Activated T-cell treated with anti-CD3 and anti-CD28 coated beads, Interleukin-2, amount 50 U/mL, for 72 hours (primary cell): ENCODE measurements at places on chromosomes 4 and X. TPM values are rescaled to one million over a fixed set of nuclear protein-coding genes. Genes with fewer than 3 reads are reported as not detected.

The NKX6-1 gene
- total RNA-seq, result not detected

The PDLIM5 gene
- 17.6 TPM for total RNA-seq

The CFAP47 gene
- total RNA-seq, result not detected

The LINC00632 gene
- 1.4 TPM for total RNA-seq

The SSX4 gene
- total RNA-seq, result not detected

The CXCL11 gene
- total RNA-seq, result not detected

The CCDC160 gene
- not detected for total RNA-seq

The C4orf54 gene
- total RNA-seq, result not detected
